ENCODE measurements at places on chromosomes 6 and 20.

DNA sequence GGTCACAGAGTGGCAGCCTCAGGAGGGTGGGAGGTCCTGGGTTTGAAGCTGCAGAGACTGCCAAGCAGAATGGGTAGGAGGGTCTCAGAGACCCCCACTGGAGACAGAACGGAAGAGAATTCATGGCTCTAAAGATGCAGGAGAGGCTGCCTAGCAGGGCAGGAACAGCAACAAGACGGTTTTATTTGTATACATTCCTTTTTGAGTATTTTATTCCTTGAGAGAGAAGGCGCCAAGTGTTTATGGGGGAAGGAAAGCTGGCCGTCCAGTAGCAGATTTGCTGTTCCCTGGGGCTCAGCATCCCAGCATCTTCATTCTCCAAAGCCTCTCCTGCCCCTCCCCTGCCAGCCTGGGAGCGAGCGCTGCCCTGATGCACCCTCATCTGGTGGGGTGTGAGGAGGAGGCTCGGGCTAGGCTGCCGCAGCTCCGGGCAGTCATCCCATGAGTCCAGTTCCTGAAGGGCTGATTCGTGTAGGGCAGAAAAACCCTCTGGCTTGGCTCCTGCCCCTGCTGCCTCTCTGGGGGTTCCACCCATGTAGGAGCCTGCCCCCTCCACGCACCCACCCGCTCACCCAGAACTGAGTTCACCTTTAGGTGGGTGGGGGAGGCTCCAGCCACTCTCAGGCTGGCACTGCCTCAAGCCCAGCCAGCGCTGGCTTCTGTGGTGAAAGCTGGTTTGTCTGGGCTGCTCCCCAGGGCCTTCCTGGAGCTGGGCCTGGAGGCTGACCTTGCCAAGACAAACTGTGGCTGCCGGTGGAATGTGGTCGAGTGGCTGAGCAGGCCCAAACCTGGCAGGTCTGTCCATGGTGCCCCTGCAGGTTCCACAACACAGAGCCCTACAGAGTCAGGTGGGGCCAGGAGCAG is 32.4 kb downstream of the CPXM1 start:
- DNase-seq: no peak

DNA sequence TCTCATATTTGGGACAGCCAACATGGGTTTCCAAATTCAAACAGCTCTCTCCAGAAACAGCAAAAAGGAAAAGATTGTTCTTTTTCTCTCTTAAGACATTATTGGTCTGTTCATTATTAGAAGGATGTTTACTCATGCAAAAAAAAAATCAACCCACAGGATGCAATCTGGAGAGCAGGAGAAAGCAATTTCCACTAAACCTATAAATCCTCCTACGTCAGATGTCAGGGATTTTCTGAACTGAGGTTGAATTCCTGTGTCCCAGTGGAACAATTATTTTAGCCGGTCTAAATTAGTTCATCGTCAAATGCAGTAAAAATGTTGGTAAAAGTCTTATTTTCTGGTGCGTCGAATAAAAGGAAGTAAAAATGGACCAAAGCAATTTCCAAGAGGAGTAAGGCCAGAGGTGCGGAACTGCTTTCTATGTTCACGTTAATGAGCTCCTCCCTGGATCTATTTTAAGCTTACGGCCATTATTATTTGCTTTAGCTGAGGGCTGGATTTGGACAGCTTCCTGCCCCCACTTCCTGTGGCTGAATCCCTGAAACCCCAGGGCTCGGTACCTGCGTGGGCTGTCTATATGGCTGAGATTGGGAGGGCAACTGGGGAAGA is at the start of gene GABRR1:
Gene GABRR1 (minus strand): TSS at position 60 of the 612 bp plus-strand sequence. CDS start 36 bp downstream, at position 24.
- DNase-seq: no peak

DNA sequence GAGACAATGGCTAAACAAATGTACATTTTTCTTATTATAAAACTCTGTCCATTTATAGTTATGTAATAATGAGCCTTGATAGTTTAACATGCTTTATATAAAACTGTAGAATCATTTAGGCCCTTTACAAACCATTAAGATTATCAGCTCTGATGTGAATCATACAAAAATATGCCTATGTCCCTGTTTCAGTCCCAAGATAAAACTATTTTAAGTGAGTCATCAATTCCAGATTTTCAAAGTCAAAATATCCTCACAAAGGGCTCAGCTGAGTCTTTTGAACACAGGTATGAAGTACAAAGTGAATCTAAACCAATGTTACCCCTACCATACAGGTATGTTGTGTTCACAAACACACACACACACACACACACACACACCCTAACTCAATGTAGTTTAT is 88.0 kb downstream of the PTPRK start:
- DNase-seq: no peak

DNA sequence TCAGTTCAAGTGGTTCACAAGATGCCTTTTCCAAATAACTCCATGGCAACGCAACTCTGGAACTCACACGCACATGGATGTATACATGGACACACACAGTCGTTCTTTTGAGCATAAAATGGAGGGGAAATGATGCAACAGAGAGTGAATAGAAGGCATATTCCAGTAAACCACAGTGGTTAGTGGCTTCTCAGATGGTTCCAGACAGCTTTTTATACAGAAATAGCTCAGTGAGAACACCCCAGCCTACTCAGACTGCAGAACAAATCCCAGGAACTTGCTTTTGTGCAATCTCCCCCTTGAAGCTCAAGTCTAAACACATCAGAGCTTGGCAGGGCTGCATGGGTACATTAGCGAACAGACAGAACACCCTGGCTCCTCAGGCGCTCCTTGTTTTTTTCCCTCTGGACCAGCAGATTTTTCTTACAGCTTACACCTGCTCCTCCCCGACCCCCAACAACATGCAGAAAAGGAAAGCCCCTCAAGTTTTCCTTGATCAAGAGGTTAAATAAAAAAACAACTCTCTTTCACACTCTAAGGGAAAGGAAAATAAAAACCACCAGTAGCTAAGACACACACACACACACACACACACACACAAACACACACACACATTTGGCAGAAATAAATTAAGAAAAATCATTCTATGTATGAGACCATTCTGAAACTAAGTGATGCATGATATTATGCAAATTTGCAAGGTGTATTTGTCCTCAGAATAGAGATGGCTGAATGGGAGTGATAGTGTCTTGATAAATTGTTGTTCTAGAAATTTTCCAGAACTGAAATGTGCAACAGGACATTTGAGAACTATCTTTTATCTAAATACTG is 51.2 kb upstream of the RANBP9 start:
- DNase-seq: peak; percentile 38

DNA sequence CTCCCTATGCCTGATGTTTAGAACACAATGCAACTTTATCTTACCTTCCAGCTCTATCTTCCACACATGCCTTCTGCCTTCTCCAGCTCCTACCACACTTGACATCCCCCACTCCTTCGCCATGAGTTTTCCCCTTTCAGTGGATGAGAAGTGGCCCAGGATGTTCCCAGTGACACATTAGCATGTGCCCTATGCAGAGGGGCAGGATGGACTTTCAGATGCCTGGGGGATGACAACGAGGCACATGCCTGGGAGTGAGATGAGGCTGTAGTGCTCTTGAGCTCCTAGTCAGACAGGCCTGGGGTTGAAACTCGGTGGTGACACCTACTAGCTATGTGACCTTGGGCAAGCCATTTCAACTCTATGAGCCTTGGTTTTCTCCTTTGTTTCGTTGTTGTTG is 20.1 kb upstream of the SLC32A1 start:
- no peak for DNase-seq

GRCh38 chr6:124524491-124525200 is 437.6 kb upstream of the RNF217 start:
- no peak for DNase-seq

- no peak for DNase-seq
These were observed 264.5 kb upstream of the BMP2 start for GRCh38 chr20:6502999-6503398.

DNA sequence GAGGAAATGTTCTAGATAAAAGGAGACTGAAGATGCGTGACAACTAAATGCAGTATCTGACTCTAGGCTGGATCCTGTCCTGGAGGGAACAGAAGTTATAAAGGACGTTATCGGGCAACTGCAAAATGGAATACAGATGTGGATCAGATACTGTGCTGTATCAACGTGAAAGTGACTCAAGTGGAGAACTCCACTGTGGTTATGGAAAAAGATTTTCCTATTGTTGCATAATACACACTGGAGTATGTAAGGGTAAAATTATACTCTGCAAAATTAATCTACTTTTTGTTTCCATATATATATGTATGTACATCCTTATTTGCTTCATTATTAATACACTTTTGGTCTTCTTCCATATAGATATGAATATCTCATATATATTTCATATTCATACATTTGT is 654.0 kb downstream of the QKI start:
- DNase-seq: no peak

- DNase-seq: no peak
These were observed 19.2 kb upstream of the RIPOR3 start for GRCh38 chr20:50710492-50711063.
